ENCODE measurements at places on chromosomes 5 and 9.

GRCh38 chr5:132971483-132972435 lies 8.3 kb upstream of the AFF4 start:
- DNase-seq: no peak

GRCh38 chr5:20215257-20215656 lies 227.3 kb upstream of the CDH18 start:
- no peak for DNase-seq

- DNase-seq: no peak
Measured at GRCh38 chr5:99169309-99169708, 240.5 kb upstream of the CHD1 start.

DNA sequence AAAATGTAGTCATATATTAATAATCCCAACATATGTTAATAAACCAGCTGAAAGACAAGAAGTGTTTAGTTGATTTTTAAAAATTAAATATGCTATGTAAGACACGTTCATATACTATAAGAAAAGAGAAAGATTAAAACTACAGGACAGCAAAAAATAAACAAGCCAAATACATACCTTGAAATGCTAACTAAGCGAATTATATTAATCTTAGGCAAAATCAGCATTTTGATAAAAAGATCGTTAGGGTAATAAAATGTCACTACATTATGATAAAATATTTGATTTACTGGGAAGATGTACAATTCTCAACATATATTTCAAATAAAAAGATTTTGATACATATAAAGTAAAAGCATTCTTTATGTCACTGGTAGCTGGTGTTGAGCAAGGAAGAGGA lies 938.3 kb downstream of the PTPRD start:
- DNase-seq: no peak

DNA sequence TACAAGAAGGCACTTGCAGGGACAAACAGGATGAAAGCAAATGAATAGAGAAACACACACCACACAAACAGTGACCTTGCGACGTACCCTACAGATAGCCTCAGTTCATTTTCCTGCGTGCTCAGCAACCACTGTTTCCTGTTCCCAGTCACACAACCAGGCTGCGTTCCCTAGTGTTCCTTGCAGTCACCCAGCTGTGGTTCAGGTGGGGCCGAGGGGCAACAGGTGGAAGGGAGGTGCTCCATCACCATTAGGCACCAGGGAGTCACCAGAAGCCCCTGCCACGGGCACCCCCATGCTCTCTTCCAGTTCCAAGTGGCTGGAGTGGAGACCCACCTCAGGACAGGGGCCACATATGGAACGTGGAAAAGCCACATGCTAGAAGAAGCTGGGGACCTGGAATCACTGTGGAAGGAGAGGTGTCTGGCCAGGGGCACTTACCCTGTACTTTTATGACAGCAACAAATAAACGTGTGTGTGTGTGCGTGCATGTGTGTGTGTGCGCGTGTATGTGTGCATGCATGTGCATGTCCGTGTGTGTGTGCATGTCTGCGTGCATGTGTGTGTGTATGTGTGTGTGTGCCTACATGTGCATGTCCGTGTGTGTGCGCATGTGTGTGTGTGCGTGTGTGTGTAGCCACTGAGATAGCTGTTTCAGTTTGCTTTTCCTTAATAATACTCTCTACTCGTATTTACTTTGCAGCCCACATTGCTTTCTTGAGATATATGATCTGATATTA lies 18.8 kb upstream of the FCN2 start:
- DNase-seq: no peak

GRCh38 chr5:133487093-133487492 lies 125.2 kb downstream of the FSTL4 start:
- no peak for DNase-seq

- DNase-seq: no peak
Measured at GRCh38 chr5:113176196-113176595, 199.6 kb downstream of the DCP2 start.

GRCh38 chr9:75892216-75892911 lies 1.9 kb downstream of the PCSK5 start:
- DNase-seq: no peak

DNA sequence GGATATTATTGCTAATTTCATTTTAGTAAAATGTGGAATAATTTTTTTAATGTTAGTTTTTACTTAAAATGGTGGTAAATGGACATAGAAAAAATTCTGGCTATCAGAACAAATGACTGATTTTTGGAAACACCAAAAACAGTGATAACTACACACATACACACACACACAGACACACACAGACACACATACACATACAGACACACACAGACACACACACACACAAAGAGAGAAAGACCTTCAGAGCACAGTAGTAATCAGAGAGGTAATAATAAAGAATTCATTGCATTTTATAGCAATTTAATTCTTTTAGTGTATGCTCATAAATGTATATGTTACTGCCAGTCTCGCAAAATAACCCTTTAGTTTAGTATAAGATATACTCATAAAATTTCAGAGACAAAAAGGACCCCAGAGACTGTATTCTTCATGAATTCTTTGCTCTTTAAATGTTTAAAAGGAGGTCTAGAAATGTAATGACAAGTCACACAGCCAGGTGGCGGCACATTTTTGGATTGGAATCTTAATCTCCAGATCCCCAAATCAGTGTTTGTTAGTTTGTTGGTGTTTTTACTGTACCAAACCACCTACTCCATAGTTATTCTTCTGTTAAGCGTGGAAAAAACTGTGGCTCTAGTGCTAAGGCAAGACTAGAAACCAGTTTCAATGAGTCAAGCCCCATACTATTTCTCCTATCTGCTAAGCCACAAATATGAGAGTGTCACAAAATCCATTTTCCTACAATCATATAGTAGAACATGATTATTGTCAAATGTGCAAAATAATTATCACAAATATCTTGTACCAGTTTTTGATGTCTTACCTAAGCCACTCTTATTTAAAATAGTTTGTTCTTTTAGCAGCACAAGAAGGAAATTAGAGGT lies 109.9 kb downstream of the EDIL3 start:
- peak; percentile 20 for DNase-seq

- no peak for DNase-seq
Measured at GRCh38 chr9:16545639-16546038, 324.8 kb downstream of the BNC2 start.

- no peak for DNase-seq
Measured at GRCh38 chr5:135543485-135544304, 7.9 kb upstream of the NEUROG1 start.

DNA sequence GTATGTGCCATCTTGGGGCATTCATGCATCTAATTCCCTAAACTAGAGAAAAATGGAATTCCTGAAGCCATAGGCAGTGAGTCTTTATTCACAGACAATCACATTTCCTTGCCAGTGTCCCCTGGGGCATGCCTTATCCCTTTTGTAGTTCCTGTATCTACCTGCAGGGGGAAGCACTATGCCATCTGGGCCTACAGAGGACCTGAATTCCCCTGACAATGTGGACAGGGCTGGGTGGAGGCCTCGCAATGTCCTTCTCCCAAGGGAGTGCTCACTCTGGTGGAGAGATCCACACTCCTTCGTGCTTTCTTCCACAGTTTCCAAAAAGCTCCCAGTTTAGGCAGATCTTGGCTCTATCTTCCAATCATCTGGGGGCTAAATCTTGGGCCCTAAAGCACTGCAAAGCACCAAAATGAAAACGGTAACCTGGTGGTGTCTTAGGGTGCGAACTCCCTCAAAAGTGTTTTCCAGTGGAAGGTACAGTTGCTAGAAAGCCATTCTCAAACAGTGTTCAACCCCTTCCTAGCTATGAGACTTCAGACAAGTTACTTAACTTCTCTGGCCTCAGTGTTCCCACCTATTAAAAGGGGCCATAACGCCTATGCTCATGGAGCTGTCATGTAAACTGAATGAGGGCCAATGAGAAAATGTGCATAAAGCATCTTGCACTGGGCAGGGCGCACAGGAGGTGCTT lies 17.5 kb downstream of the WHRN start:
- DNase-seq: peak; percentile 50

DNA sequence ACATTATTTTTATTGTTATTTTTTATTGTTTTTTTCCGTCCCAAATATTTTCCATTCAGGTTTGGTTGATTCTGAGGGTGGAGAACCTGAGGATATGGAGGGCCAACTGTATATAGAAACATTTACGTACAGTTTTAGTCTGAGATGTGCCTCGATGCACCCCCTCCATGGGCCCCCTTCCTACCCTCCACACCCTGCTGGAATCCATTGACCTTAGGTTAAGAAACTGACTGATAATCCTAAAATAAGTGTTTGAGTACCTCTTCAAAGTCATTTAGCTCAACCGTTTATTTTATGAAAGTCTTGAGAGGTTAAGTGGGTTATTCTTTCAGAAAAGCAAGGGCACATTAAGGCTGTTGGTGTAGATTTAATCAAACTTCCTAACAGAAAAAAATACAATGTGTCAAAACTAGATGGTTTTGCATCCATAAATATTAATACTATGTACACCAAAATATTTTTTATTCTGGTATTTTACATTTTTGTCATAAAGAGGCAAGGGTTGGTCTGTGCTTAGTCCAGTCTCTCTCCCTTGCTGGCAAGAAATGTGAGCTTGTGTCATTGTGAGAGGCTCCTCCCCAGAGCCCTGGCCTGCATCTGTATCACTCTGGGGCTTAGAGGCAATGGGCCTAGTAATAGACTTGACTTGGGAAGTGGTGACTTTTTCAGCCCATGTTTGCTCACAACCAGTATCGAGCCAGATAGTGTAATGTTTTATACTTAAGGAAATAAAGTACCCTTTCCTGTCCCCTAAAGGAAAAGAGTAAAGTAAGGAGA lies 15.7 kb downstream of the MTRR start:
- DNase-seq: no peak

- DNase-seq: no peak
Measured at GRCh38 chr5:16733331-16734006, 116.7 kb upstream of the RETREG1 start.

DNA sequence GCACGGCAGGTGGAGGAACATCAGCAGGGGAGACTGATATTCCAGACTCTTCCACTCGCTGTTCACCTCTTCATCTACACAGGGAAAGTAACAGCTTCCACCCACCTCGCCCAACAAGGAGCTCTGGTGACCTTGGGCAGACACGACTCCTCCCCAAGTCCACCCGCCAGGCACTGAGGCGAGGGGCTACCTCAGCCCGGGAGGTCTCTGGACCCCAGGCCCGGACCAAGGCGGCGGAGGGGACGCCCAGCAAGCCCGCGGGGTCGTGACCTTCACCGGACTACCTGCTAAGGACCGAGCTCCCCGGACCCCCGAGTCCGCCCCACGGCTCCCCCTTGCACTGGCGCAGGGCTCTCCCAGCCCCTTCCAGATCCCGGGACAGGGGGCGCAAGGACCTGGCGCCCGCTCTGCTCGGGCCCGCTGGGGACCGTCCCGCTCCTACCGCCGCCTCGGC lies 70.2 kb upstream of the LPCAT1 start:
- DNase-seq: no peak

DNA sequence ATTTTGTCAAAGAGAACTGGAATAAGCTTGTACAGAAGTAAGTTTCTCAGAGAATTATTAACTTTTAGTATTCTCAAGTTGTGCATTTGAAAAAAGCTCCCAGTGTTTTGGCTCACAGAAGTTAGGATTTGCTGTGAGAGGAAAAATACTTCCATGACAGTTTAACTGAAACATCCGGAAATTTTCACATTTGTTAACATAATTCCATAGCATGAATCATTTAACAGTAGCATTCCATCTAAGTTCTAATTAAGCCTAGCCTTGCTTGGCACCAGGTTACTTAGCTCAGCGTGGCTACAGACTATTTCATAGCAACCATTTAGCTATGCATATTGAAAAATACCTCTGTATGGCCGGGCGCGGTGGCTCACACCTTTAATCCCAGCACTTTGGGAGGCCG lies 90.8 kb downstream of the LNPEP start:
- DNase-seq: no peak

DNA sequence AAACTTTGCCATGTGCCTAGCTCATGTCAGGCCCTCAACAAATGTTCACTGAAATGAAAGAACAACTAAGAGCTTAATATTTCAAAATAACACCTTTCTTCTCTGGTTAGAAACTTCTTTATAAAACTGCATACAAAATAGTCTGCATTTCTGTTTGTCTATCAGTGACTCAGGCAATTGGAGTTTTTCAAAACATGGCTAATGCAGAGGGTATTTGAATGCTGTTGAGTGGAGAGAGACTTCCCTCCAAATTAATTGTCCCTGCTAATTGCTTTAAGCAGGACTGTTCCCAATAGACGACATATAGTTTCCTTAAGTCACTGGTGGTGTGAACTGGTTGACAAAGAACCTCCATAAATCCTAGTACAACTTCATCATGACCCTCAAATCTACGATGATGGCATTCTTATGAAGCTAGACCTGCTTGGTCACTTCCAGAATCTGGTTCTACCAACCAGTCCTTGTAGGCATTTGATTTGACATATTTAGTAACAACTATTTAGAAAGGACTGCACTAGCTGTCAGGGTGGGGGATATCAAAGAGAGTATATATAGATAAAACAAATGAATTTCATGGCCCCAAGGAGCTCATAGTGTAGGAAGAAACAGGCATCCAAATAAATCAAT lies 84.5 kb downstream of the PRLR start:
- DNase-seq: no peak

- DNase-seq: no peak
Measured at GRCh38 chr5:135461481-135462151, 9.5 kb upstream of the TIFAB start.

DNA sequence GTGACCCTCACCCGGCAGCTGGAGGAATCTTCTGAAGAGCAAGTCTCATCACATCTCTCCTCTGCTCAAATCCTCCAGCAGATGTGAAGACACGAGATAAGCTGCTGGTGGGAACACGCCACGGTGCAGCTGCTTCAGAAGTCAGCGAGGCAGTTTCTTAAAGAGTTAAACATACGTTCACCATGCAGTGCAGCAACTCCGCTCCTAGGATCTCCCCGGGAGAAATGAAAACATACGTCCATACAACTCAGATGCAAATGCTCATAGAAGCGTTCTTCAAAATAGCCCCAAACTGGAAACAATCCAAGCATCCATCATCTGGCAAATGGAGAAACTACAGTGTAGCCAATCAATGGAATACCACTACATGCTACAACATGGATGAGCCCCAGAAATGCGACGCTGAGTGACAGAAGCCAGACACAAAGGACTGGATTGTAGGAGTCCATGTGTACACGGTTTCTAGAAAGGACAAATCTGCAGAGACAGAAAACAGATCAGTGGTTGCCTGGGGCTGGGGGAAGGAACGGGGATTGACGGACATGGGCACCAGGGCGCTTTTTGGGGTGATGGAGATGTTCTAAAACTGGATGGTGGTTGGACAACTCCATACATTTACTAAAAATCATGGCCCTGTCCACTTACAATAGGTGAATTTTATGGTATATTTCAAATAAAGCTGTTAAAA lies 150.6 kb downstream of the COL23A1 start:
- DNase-seq: no peak

GRCh38 chr5:139698490-139699146 lies 50.5 kb downstream of the CXXC5 start:
- no peak for DNase-seq

GRCh38 chr5:104372376-104372775 lies 809.8 kb upstream of the NUDT12 start:
- DNase-seq: no peak
